Activated T-helper 1 cell treated with anti-CD3 and anti-CD28 coated beads, Interleukin-12 subunit alpha, Interleukin-12 subunit beta, Interleukin-2, Interleukin-4 antibody, amounts not matched to agents 30 ng/mL and 10 ng/mL and 1 ng/mL, durations not matched to agents 14 hours and 24 hours and 36 hours (primary cell): ENCODE measurements at places on chromosomes 16 and 17.

DNA sequence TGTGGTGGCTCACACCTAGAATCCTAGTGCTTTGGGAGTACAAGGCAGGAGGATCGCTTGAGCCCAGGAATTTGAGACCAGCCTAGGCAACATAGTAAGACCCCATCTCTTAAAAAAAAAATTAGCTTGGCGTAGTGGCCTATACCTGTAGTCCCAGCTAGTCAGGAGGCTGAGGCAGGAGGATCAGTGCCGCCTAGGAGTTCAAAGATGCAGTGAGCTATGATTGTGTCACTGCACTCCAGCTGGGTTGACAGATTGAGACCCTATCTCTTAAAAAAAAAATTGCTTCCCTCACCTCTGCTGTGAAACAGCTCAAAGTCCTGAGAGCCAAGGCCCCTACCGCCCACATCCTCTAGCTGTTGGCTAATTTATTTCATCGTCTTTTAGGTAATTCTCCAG lies 10.2 kb downstream of the NDE1 start:
- H3K27ac ChIP-seq, result peak overlapping the region; percentile 74
- H3K4me3 ChIP-seq, result no peak overlapping the region
- peaks cover 41% of the 10 kb centered on the region for H3K4me1 ChIP-seq

- no peaks in the 10 kb centered on the region for H3K36me3 ChIP-seq
- peaks cover 6% of the 10 kb centered on the region for H3K4me1 ChIP-seq
- H3K27ac ChIP-seq, result no peak overlapping the region
Measured at GRCh38 chr17:75433218-75433783, 23.1 kb upstream of the TMEM94 start.

GRCh38 chr16:3797904-3798811 lies 80.8 kb upstream of the TRAP1 start:
- DNase-seq, result no peak
- H3K27ac ChIP-seq, result no peak overlapping the region
- peak overlapping the region; percentile 42 for H3K4me3 ChIP-seq
- H3K36me3 ChIP-seq, result peaks cover 21% of the 10 kb centered on the region
- H3K4me1 ChIP-seq, result peaks cover 60% of the 10 kb centered on the region

GRCh38 chr17:76397687-76398522 lies 13.5 kb downstream of the SPHK1 start:
- no peak overlapping the region for H3K4me3 ChIP-seq
- peak; percentile 73 for DNase-seq
- no peaks in the 10 kb centered on the region for H3K27me3 ChIP-seq
- no peak overlapping the region for H3K27ac ChIP-seq
- H3K4me1 ChIP-seq, result no peaks in the 10 kb centered on the region

- no peaks in the 10 kb centered on the region for H3K27me3 ChIP-seq
- H3K36me3 ChIP-seq, result peaks cover 3% of the 10 kb centered on the region
- H3K4me1 ChIP-seq, result peaks cover 44% of the 10 kb centered on the region
- H3K27ac ChIP-seq, result peak overlapping the region; percentile 95
- no peak overlapping the region for H3K4me3 ChIP-seq
- DNase-seq, result no peak
Measured at GRCh38 chr16:12460064-12460392, 343.7 kb downstream of the CPPED1 start.

- peaks cover 18% of the 10 kb centered on the region for H3K4me1 ChIP-seq
- peak overlapping the region; percentile 88 for H3K27ac ChIP-seq
- H3K4me3 ChIP-seq, result peak overlapping the region; percentile 68
- DNase-seq, result no peak
- peaks cover 2% of the 10 kb centered on the region for H3K36me3 ChIP-seq
Measured at GRCh38 chr16:29680180-29680598, 1.2 kb downstream of the QPRT start.

- H3K4me1 ChIP-seq, result peaks cover 75% of the 10 kb centered on the region
- H3K27ac ChIP-seq, result peak overlapping the region; percentile 90
- peaks cover 70% of the 10 kb centered on the region for H3K36me3 ChIP-seq
- peak; percentile 26 for DNase-seq
- H3K4me3 ChIP-seq, result peak overlapping the region; percentile 43
Measured at GRCh38 chr16:57039148-57039812, 49.9 kb downstream of the NLRC5 start.

DNA sequence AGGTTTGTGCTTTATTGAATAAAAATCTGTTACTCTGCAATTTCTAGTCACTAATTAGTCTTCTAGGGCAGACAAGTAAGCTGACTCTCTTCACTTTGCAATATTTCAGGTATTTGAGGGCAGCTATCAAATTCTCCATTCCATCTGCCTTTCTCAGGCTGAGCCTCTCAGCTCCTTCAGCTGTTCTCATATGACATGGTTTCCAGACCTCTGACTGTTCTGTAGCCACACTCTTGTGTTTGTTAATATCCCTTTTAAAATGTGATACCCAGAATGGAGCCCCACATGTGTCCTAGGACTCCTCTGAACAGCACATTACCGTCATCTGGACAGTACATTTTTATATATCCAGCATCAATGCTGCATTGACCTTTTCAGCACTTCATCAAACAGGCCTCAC lies 46.1 kb upstream of the MTMR4 start:
- H3K27ac ChIP-seq, result no peak overlapping the region
- H3K4me1 ChIP-seq, result peaks cover 6% of the 10 kb centered on the region
- peaks cover 5% of the 10 kb centered on the region for H3K27me3 ChIP-seq
- no peak overlapping the region for H3K4me3 ChIP-seq

- H3K27ac ChIP-seq, result no peak overlapping the region
- H3K27me3 ChIP-seq, result peaks cover 71% of the 10 kb centered on the region
- no peak for DNase-seq
- H3K4me1 ChIP-seq, result peaks cover 8% of the 10 kb centered on the region
Measured at GRCh38 chr17:39605492-39606433, 2.0 kb downstream of the NEUROD2 start.

- no peak for DNase-seq
- H3K27me3 ChIP-seq, result peaks cover 1% of the 10 kb centered on the region
- no peaks in the 10 kb centered on the region for H3K36me3 ChIP-seq
- H3K27ac ChIP-seq, result no peak overlapping the region
- no peak overlapping the region for H3K4me3 ChIP-seq
Measured at GRCh38 chr16:86893506-86893905, 315.2 kb downstream of the FOXL1 start.

DNA sequence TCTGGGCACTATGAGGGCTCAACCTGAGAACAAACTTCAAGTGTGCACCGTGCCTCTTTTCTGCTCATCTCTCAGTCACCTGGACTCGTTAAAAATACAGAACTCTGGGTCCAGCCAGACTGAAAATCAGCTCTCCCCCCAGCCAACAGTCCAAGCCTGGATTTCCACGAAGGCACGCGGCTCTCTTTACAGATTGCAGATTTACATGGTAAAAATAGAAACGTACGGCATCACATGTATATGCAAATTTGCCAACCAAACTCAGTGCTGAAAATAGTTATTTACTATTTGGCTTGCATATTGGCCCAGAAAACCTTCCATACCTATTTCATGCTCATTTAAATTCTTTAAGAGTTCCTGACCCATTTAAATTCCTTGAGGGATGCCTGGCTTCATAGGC lies 315.8 kb downstream of the MAF start:
- no peak overlapping the region for H3K4me3 ChIP-seq
- H3K27ac ChIP-seq, result no peak overlapping the region
- peaks cover 70% of the 10 kb centered on the region for H3K4me1 ChIP-seq
- H3K36me3 ChIP-seq, result peaks cover 10% of the 10 kb centered on the region
- H3K27me3 ChIP-seq, result peaks cover 17% of the 10 kb centered on the region

GRCh38 chr17:9228408-9229159 lies 207.3 kb downstream of the NTN1 start:
- H3K36me3 ChIP-seq, result no peaks in the 10 kb centered on the region
- no peak for DNase-seq
- H3K4me1 ChIP-seq, result no peaks in the 10 kb centered on the region
- H3K27ac ChIP-seq, result no peak overlapping the region

DNA sequence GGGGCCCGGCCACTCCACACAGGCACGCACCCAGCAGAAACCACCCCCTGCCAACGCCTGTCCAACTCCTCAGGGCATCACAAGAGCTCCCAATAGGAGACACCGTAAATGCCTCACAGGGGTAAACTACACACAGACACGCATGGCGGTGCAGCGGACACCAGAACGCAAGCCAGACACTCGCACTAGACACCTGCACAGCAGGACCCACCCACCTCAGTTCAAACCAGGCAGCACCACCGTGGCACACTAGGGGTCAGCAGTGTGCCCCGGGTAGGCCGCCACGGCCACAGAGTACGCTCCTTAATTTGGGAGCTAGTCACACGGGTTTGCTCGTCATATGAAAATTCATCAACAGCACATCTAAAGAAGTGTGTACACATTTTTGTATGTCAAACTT lies 3.4 kb downstream of the SLC38A10 start:
- no peaks in the 10 kb centered on the region for H3K27me3 ChIP-seq
- peak; percentile 57 for DNase-seq
- H3K4me1 ChIP-seq, result peaks cover 31% of the 10 kb centered on the region
- H3K36me3 ChIP-seq, result peaks cover 16% of the 10 kb centered on the region
- no peak overlapping the region for H3K27ac ChIP-seq
- H3K4me3 ChIP-seq, result peak overlapping the region; percentile 24
